Activated T-cell treated with anti-CD3 and anti-CD28 coated beads, Interleukin-2, amount 50 U/mL, for 1 hour (primary cell): ENCODE measurements at places on chromosomes 4 and X.

GRCh38 chr4:39062094-39062769, at the start of gene KLHL5:
TSS of gene KLHL5 (plus strand) at chr4:39062232. CDS start at chr4:39062653, 421 bp downstream.
- no peak for DNase-seq

DNA sequence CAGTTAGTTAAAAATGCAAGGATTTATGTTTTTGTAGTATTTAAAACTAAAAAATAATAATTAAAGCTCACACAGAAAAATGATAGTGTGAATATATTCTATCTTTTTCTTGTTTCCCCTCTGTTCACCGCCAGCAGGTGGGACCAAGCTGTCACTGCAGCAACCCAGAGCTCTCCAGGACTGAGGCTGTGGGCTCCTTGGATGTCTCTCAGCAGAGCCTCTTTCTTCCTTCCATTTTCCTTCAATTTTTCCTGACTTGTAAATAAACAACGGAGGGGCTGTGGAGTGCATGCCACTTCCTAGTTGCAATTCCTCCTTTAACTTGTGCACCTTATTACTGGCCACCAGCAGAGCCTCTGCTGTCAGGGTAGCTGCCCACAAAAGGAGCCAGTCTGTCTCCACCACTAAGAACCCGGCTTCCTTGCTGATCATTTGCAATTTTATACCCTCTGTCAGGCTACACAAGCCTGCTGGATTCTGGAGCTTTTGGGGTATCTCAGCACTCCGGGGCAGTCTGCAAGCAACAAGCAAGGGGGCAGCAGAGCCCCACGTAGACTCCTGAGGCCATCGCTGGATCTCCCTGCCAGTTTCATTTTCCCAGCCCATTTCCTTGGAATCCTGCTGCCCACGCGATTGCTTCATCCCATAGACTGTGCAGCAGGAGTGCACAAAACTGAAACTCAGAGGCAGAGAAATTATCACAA, 1467.4 kb downstream of the C4orf33 start:
- no peak for DNase-seq

- no peak for DNase-seq
These were observed 33.9 kb downstream of the RPS3A start for GRCh38 chr4:151133311-151133710.

- no peak for DNase-seq
These were observed 118.1 kb upstream of the EMCN start for GRCh38 chr4:100635899-100636298.

DNA sequence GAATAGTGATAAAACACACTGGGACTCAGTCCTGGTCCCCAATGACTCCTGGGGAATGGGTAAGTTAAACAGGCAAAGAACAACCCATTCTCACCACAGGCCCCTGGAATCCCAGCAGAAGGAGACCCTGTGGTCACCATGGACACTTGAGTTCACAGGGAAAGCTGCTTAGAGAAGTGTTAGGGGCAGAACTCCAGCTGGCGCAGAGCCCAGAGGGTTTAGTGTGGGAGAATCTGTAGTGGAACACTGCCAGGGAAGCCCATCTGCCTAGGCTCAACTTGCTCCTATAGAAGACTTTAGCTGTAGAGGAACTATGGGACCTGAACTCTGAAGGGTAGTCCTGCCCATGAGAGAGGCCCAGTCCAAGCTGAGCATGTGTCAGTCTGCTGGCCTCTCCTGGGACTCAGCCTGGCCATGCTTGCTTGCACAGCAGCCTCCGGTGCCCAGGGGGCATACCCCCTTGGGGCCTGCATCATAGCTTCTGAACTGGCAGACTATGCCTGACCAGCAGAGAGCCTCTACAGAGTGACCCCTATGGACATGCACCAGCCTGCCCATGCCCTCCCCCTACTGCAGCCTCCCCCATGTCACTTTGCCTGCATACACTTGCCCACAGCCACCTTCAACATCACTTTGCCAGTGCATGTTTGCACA, 343.5 kb downstream of the IDS start:
- DNase-seq = no peak

- no peak for DNase-seq
These were observed 180.5 kb upstream of the ARX start for GRCh38 chrX:25196221-25196620.

- no peak for DNase-seq
These were observed 56.8 kb downstream of the ANOS1 start for GRCh38 chrX:8675006-8675630.
